ENCODE measurements at places on chromosomes 12 and 14. TPM values are rescaled to one million over a fixed set of nuclear protein-coding genes. Genes with fewer than 3 reads are reported as not detected.
A peak's percentile ranks its signal among the peaks of the same experiment; 100 is the strongest.

- H3K27ac ChIP-seq: no peak overlapping the region
- no peak for DNase-seq
- peaks cover 5% of the 10 kb centered on the region for H3K4me1 ChIP-seq
- H3K27me3 ChIP-seq: peaks cover 4% of the 10 kb centered on the region
- no peaks in the 10 kb centered on the region for H3K36me3 ChIP-seq
Measured at GRCh38 chr14:23629832-23630396, 6.2 kb upstream of the DHRS2 start.

GRCh38 chr12:44848703-44849085 lies 27.4 kb downstream of the NELL2 start:
- H3K4me3 ChIP-seq: peak overlapping the region; percentile 59
- H3K4me1 ChIP-seq: peaks cover 78% of the 10 kb centered on the region
- H3K27ac ChIP-seq: peak overlapping the region; percentile 96
- H3K36me3 ChIP-seq: no peaks in the 10 kb centered on the region
- DNase-seq: no peak
- H3K27me3 ChIP-seq: no peaks in the 10 kb centered on the region

DNA sequence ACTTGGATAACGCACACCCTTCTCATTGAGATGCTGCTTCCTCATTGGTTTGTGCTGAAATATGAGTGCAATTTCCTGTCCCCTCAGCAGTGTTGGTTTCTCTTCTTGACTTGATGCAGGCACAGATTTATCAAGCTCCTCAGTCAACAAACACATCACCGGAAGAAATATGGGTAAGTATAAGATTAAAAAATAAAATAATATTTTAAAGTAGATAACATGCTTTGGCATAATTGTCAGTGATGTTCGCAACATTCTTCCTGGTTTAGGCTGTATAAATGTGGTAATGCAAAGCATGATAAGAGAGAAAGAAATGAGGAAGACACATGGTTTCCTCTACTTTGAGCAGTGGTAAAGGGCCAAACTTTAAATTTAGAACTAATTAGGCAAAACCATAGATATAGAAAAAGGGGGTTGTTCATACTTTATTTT lies at the start of gene GPR65:
TSS of gene GPR65 (plus strand) at position 86 of the 432 bp plus-strand sequence. CDS start 5,713 bp downstream, outside the sequence.
- peak within 1 kb of the TSS; percentile 82 for H3K4me3 ChIP-seq
- DNase-seq: peak; percentile 55
- peaks cover 53% of the 10 kb centered on the region for H3K4me1 ChIP-seq
- peaks cover 34% of the 10 kb centered on the region for H3K36me3 ChIP-seq

GRCh38 chr12:10393291-10393690 lies 3.5 kb upstream of the KLRK1 start:
- peaks cover 6% of the 10 kb centered on the region for H3K4me1 ChIP-seq
- H3K27me3 ChIP-seq: peaks cover 13% of the 10 kb centered on the region
- no peak overlapping the region for H3K27ac ChIP-seq
- H3K36me3 ChIP-seq: no peaks in the 10 kb centered on the region

- DNase-seq: no peak
- H3K27me3 ChIP-seq: no peaks in the 10 kb centered on the region
- H3K4me3 ChIP-seq: no peak overlapping the region
- no peak overlapping the region for H3K27ac ChIP-seq
Measured at GRCh38 chr14:58547649-58548048, 90.1 kb upstream of the DACT1 start.

DNA sequence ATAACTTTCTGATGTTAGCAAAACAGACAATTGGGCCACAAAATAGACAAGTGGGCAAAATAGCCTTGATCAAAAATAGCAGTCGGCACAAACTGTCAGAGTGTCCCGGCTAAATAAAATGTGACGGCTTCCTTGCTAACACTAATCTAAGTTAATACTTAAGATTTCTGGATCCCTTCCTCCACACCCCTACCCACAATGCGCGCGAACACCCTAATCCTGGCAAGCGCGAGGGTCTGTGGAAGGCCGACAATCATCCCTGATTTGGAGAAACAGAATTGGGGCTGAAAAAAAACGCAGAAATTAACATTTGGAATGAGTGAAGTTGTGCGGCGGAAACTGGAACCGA lies 489 bp downstream of the CEP290 start:
- no peaks in the 10 kb centered on the region for H3K27me3 ChIP-seq
- H3K4me1 ChIP-seq: peaks cover 44% of the 10 kb centered on the region
- DNase-seq: no peak
- peaks cover 25% of the 10 kb centered on the region for H3K36me3 ChIP-seq
- H3K4me3 ChIP-seq: peak overlapping the region; percentile 94
- peak overlapping the region; percentile 92 for H3K27ac ChIP-seq

GRCh38 chr12:110860833-110861296 lies 14.1 kb downstream of the CCDC63 start:
- DNase-seq: no peak

Gene DEGS2
- 2.6 TPM for total RNA-seq

Gene FSCB
- total RNA-seq: not detected

Gene HRK
- total RNA-seq: not detected

Gene SSTR1
- not detected for total RNA-seq

Gene KRT71
- not detected for total RNA-seq

Gene RND1
- total RNA-seq: 2.2 TPM

Gene TSHR
- not detected for total RNA-seq

Gene LRP1-AS
- total RNA-seq: not detected
